ENCODE measurements at places on chromosomes 7 and 10.

DNA sequence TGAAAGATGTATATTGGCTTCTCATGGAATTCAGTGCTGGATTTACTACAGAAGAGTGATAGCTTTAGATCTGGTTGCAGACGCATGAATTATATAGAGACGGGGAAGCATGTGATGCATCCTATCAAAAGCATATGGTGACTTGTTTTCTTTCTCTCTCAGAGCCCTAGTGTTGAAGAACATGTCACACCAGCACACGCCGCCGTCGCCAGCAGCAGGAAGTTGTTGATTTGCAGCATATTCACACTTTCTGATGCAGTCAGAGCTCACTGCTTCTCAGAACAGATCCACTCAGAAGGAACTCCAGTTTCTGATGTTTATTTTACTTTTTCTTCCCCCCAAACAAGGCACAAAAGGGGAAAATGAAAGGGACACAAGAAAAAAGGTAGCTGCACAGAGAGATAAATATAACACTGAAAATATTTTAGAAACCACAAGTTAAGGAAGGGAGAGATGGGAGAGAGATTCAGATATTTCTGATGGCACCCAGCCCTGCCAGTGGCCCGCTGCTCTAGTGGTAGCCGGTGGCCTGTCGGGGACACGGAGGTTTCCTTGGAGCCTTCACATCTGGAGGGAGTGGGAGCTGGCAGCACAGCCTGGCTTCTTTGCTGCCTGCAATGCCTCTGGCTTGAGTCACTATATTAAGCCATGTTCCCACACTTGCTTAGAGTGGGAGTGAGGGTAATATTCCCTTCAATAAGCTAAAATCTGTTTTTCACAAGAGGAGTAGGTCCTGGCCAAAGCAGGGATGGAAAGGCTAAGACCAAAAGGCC lies 123.2 kb downstream of the NRP1 start:
- DNase-seq, result peak; percentile 56

GRCh38 chr7:112080441-112080840 lies 125.8 kb downstream of the DOCK4 start:
- no peak for DNase-seq

GRCh38 chr10:96470116-96470743 lies 43.5 kb downstream of the TLL2 start:
- peak; percentile 46 for DNase-seq

- DNase-seq, result no peak
These were observed 946.8 kb upstream of the POT1 start for GRCh38 chr7:125876431-125876830.

- DNase-seq, result no peak
These were observed 481.0 kb downstream of the PLXNA4 start for GRCh38 chr7:132095111-132095765.

GRCh38 chr7:3200504-3200903 lies 100.5 kb upstream of the SDK1 start:
- DNase-seq, result peak; percentile 39

GRCh38 chr10:6242089-6242488 lies 39.4 kb downstream of the PFKFB3 start:
- DNase-seq, result no peak

DNA sequence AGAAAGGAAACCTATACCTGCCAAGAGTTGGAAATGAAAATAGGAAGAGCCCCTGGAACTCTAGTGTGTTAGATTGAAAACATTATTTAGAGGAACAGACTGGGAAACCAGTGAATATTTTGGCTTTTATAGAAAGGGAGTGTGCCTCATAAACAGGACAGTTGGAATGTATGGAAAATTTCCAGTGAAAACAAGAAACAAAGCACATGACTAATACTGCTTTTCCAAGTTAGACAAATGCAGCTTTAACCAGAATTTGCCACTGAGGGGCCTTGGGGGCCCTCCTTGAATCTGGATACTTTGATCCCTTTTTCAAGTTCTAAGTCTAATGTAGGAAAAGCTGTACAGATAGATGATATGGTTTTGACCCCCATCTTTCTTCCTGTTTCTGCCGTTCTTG lies 21.2 kb downstream of the ITGB8 start:
- no peak for DNase-seq
